NCI-H345 (cell line): ENCODE measurements at places on chromosomes 7 and 10.
A peak's percentile ranks its signal among the peaks of the same experiment; 100 is the strongest.

GRCh38 chr7:8217200-8218068 lies 44.5 kb downstream of the ICA1 start:
- peak; percentile 79 for DNase-seq

DNA sequence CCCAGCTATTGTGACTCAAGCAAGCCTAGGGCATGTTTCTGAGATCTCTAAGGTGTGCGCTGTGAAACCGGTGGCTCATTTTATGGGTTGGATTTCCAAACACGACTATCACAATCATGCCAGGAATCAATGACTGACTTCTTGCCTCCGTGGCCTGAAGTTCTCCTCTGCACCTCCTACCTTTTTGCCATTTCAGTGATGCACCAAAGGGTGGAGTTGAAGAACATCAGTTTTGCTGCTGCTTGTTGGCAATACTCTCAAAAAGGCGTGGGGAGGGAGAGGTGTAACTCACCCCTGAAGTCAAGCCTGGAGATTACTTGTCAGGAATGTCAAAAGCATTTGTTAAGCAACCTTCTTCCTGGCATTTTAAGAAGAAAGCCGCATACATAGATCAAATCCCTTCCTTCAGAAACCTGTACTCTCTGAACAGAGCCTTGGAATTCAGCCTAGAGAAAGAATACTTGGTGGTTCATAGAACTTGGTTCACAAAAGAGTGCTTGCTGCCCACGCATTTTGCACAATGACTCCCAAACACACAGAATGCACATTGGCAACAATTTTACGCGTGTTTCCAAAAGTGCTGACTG lies 41.0 kb downstream of the KIAA1217 start:
- no peak for DNase-seq

GRCh38 chr7:132836746-132837145 lies 245.1 kb downstream of the CHCHD3 start:
- DNase-seq, result no peak

GRCh38 chr10:66680886-66681285 lies 244.9 kb upstream of the LRRTM3 start:
- DNase-seq, result no peak

DNA sequence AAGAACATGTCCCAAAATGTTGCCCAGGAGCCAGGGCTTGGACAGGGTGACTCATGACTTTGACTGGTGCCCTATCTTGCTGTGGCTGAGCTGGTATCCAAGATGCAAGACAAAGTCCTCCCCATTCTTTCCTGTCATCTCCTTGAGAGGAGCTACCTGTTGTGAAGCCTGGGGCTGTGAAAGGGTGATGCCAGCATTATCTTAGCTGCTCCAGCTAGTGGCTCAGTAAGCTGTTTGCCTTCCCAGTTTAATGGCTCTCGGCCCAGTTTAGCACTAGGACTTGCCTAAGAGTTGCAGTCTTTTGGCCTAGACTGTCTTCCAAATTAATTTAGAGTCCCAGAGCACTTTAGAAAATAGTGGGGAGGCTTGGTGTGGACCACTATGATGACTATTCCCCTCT lies 424.3 kb upstream of the NRG3 start:
- DNase-seq, result no peak

GRCh38 chr10:30438021-30438850 lies 4.3 kb downstream of the MAP3K8 start:
- DNase-seq, result no peak

DNA sequence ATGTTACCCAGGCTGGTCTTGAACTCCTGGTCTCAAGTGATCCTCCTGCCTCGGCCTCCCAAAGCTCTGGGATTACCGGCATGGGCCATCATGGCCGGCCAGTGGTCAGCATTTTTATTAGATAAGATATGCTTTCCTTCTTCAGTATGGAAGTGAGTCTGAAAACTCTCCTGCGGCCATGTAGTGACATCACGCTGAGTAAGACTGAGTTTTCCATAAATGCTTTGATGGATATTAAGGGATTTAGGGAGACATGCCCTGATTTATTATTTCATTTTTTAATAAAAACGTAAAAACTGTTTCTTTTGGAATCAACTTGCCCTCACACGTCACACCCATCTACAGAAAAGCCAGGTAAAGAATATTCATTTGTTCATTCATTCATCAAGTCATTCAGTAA lies 48.4 kb downstream of the DYNC1I1 start:
- no peak for DNase-seq

GRCh38 chr10:109412353-109412752 lies 511.0 kb downstream of the XPNPEP1 start:
- DNase-seq, result no peak

- DNase-seq, result no peak
These were observed 24.2 kb downstream of the PIP4K2A start for GRCh38 chr10:22690158-22690557.

DNA sequence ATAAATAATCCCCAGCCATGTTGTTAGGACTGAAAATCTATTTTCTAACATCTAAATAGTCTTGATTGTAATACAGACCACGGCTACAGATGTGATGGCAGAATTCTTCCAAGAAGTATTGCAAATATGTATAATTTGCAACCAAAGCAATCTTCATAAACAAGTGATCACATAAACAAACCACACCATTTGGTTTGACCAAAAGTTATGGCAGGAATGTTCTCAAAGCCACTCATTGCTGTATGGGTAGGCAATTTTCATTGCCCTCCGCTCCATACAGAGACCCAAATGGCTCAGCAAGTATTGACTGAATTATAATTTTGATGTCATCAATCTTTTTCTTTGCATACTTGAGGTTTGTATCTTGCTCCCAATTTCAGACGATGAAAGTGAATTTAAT lies 19.0 kb upstream of the RHOBTB1 start:
- no peak for DNase-seq

DNA sequence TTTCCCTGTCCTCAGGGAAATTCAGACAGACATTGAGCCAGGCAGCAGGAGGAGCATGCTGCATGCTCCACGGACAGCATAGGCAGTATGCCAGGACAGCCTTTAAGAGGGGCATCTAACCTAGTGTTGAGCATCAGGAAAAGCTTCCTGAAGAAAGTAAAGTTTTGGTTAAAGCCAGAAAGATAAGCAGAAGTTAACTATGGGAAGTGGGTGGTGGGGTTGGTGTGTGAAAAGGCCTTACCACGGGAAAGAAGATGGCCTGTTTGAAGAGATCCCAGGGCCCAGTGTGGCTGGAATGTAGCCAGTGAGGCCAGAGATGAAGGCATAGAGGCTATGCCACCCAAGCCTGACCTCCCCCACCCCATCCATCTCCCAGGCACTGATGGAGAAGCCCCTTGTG lies 102.4 kb upstream of the PLXNA4 start:
- no peak for DNase-seq

GRCh38 chr10:75739414-75740143 lies 308.2 kb downstream of the LRMDA start:
- DNase-seq, result no peak

DNA sequence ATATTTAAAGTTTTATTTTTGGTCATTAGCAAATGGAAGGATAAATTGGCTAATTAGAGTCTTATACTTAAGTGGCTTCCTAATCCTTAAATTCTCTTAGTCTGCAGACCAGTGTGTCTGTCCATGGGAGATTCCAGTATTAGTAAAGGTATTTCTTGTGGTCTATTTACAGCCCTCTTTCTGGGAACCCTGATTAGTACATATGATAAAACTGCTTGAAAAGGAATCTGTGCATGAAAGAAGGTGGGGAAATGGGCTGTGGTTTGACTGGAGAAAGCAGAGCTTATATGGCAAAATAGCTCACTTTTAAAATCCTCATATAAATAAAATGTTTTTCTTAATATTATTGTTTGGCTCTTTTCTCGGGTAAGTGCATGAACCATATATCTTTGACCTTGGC lies 124.5 kb upstream of the RHOBTB1 start:
- no peak for DNase-seq

DNA sequence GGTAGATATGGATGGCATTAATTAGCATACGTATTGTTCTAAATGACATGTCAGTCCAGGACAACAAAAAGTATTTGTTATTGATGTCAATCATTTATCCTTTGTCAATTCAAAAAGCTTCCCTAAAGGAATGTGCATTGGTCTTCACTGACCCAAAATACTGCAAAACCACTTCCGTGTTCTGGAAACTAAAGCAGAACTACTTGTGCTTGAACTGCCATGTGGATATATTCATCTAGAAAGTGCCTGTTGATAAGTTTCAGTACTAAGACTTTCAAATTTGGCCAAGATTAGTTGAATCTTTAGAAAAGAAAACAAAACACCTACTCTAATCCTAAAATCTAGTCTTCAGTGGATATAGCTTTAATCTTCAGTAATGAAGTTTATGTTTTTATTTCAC lies 242.1 kb upstream of the PPP1R3A start:
- no peak for DNase-seq

GRCh38 chr7:12907774-12908173 lies 220.3 kb downstream of the ARL4A start:
- no peak for DNase-seq

DNA sequence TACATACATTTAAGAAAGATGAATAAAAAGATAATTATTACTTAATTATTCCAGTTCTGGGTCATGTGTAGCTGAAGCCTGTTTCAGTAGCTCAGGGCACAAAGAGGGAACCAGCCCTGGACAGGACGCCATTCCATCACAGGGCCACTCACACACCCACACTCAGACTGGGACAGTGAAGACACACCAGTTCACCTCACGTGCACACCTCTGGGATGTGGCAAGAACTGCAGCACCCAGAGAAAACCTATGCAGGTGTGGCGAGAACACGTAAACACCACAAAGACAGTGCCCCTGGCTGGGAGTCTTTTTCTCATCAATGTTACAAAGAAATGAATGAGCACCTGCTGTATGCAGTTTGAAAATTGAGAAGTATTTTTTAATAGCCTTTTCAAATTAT lies 1.6 kb upstream of the IDI1 start:
- no peak for DNase-seq

- DNase-seq, result no peak
These were observed 265.7 kb upstream of the BMPER start for GRCh38 chr7:33639552-33640197.

GRCh38 chr7:105655500-105656380 lies 74.4 kb upstream of the EFCAB10 start:
- no peak for DNase-seq

GRCh38 chr7:19705663-19706062 lies 3.2 kb downstream of the POLR1F start:
- peak; percentile 3 for DNase-seq

DNA sequence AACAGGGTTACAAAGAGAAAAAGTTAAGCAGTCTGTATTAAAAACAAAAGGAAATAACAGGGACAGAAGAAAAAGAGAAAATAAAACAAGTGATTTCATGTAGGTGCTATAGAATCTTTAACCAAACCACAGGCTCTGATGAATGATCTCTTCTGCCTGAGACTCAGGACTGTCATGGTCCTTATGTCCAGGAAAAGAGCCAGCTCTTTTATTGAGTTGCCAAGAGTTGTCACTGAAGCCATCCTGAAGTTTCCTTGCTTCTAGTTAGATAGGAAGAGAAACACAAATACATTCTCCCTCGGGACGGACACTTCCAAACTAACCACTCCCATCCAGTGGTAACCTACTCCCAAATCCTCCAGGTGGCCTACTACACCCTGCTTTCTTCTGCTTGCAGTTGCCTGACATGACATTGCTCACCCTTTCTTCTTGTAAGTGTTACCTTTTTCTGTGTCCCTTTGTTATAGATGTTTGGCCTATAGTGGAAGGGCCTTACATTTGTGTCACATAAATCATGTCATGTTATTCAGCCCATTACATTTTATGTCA lies 346.7 kb downstream of the NRG3 start:
- DNase-seq, result no peak

DNA sequence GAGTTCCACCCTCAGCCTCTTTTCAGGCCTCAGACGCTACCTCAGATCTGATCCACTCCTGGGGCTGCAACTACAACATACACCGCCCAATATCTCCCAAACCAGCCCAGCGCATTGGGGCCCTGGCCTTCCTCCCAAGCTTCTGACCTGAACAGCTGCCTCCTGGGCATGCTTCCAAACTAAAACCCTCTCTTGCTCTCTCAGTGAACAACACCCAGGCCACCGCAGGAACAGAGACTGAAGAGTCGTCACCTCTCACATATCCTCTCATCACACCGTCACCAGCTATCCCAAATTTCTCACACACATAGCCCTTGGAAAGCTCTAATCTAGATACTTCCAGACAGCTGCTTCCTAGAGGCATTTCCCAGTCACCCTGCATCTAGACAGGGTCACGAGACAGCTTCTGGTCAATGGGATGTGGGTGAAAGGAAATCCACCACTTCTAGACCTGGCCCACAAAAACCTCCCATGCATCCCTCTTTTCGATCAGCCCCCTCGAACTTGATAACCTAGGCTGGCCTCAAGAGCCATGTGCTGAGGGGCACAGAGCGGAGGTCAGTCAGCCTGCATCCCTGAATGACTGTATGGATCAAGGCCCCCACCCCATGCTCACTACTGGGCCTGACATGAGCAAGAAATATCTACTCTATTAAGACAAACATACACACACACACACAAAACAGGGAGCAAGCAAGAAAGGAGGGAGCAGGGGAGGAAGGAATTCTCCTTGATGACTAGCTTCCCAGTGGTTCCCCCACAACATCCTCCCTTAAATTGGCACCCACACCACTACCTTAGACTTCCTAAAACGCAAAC lies 1.8 kb downstream of the PARP12 start:
- DNase-seq, result peak; percentile 58

- DNase-seq, result no peak
These were observed 967 bp upstream of the GLI3 start for GRCh38 chr7:42237811-42238541.

GRCh38 chr10:46558392-46559185 lies 2.1 kb upstream of the GPRIN2 start:
- DNase-seq, result peak; percentile 7

GRCh38 chr7:110857106-110857505 lies 233.8 kb upstream of the LRRN3 start:
- DNase-seq, result no peak

DNA sequence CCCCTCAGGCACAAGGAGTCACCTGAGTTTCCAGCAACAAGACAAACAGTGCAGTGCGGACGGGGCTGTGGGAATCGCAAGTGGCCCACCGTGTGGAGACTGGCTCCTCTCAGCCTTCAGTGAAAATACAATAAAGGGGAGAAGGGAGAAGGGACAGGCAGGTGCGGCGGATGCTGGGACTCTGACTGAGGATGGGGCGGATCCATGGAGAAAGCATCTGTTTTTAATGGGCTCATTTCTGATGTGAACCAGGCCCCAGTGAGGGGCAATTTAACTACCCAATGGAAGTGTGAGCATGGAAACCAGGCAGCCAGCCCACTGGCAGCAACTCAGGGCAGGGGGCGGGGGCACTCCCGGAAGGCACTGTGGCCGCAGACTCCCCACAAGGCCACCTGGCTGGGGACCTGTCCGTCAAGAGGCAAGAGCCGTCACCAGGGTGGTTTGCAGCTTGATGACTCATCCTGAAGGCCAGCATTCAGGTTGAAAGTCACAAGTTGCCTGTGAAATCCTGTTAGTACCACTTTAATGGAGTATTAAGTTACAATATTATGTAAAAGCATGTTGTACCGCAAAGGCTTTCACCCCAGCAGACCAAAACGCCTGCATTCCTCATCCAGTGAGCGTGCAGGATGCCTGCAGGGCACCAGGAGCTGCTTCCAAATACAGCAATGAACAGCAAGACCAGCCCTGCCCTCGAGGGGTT lies 476.4 kb downstream of the PTPRN2 start:
- peak; percentile 81 for DNase-seq

- no peak for DNase-seq
These were observed 49.8 kb upstream of the FGFR2 start for GRCh38 chr10:121648059-121648458.

GRCh38 chr7:19011212-19011611 lies 106.2 kb downstream of the TWIST1 start:
- no peak for DNase-seq
